NCI-H1105 (cell line): ENCODE measurements at places on chromosomes 1 and 21.
A peak's percentile ranks its signal among the peaks of the same experiment; 100 is the strongest.

GRCh38 chr1:43293896-43294760 lies 6.7 kb upstream of the TIE1 start:
- DNase-seq, result no peak

- peak; percentile 51 for DNase-seq
These were observed 33.8 kb downstream of the GDAP2 start for GRCh38 chr1:117895482-117896114.

GRCh38 chr21:31730712-31731055 lies 1.2 kb downstream of the SCAF4 start:
- DNase-seq, result no peak

DNA sequence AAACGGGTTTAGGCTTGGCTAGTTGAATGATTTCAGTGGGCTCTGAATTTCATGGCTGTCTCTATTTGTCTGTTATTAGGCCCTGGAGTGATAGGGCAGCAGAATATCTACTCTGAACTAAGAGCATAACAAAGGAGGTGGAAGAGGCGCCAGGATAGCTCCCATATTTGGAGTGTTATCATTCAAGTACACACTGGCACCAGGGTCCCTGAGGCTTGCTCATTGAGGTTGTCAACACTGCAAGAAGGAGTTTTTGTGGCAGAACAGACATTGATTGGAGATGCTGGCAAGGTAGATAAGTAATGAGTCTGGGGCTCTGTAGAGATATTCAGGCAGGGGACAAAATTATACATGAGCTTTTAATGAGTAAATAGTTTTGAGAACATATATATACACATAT lies 1748.4 kb downstream of the MRPL39 start:
- DNase-seq, result no peak

DNA sequence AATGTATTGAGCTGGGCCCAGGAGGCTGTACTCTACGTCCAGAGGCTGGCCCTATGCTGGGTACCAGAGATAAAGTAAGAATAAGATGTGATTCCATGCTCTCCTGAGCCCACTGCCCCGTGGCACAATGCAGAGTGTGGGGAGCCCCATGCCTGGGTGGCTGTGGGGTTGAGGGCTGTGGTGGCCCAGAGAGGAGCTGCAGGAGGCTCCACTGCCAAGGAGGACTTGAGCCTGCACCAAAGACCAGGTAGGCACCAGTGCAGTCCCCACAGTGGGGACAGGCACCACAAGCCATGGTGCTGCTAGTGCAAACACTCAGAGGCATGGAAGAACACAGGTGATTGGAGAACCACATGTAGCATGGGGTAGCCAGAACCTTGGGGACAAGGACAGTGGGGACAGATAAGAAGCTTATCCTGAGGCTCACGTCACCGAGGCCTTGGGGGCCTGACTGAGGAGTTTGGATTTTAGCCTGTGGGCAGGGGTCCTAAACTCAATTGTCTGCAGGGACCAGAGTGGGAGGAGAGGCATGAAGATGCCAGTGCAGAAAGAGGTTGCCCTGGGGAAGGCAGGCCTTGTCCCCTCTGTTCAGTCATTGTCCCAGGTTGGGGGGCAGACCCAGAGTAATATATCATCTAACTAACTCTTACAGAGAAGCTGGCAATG lies 21.9 kb upstream of the EPS8L3 start:
- DNase-seq, result no peak

GRCh38 chr1:34617321-34618118 lies 137.3 kb upstream of the GJB5 start:
- no peak for DNase-seq

GRCh38 chr1:84121360-84121759 lies 22.7 kb upstream of the PRKACB start:
- DNase-seq, result no peak

DNA sequence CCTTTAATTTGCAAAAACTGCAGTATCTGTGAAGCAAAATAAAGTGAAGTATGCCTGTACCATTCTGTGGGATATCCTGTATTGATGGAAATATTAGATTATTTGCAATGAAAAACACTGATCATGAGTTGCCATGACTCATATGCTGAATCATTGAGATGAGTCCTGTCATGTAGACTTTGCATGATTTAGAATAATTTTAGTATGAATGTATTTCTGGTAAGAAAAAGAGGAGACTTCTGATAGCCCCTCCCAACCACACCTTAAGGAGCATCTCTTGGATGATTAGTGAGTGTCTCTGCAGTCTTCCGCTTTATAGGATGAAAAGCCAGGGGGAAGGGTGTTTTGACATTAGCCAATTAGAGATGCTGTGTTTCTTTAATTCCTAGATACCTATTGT lies 55.2 kb upstream of the PTGS2 start:
- DNase-seq, result no peak

DNA sequence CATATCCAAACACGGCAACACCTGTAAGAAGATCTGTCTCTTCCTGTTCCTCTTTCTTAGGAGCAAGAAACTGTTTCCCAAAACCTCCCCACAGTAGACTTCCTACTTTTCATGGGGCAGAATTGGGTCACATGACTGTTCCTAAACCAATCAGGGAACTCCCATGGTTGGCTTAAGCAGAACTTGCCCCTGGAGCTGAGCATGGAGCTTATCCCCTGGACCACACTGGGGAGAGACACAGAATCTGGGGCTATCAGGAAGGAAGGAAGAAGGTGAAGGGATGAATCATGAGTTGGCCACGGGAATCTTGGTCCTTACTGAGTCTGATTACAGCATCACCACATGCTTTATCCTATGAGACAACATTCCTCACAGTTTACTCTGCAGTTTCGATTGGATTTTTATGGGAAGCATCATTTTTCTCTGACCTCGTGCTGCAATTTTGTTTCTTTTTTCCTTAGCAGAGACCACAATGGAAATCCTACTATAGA lies 81.8 kb downstream of the CDC7 start:
- DNase-seq, result no peak

- no peak for DNase-seq
These were observed 7.8 kb upstream of the B3GALT5 start for GRCh38 chr21:39604951-39605350.

DNA sequence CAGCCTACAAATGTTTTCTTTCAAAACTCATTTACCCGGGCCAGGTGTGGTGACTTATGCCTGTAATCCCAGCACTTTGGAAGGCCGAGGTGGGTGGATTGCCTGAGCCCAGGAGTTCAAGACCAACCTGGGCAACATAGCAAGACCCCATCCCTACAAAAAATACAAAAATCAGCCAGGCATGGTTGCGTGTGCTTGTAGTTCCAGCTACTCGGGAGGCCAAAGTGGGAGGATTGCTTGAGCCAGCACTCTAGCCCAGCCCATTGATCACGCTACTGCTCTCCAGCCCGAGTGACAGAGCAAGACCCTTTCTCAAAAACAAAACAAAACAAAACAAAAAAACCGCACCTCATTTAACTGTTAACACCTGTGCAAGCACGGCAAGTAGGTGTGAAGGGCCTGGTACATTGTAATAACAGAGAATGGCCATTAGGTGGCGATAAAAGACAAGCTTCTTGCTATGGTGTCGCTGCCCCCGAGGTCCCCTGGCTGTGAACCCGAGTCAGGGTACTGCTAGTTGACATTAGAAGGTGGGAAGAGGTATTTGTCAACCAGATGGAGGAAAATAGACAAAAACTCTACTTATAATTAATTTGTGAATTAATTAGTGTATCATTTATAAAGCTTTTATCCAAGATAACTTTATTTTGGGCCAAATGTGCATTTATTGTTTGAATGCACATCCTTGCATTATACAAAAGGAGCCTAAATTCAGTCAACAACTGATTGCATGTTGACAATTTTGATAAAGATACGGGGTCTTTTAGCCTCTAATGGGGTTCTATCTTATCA lies 66.5 kb downstream of the SH3BGR start:
- DNase-seq, result peak; percentile 66

DNA sequence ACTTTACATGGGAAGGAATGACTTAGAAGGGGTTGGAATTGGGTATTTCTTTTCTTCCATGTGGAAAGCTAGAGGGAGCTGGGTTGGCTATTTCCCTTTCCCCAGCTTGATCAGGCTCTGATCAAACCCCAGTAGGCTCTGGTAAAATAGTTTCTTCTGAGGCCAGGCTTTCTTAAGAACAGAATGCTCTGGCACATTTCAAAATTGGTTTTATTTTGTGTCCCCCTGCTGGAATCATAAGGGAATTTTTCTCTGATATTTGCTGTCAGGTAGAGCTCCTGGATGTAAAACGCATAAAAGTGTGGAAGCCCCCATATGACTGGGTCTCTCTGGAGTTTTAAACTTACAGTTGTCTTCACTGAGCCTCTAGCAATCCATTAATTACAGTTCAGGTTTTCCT lies 17.1 kb upstream of the APOBEC4 start:
- no peak for DNase-seq

GRCh38 chr1:225909477-225909876 lies 14.6 kb downstream of the PYCR2 start:
- DNase-seq, result no peak

DNA sequence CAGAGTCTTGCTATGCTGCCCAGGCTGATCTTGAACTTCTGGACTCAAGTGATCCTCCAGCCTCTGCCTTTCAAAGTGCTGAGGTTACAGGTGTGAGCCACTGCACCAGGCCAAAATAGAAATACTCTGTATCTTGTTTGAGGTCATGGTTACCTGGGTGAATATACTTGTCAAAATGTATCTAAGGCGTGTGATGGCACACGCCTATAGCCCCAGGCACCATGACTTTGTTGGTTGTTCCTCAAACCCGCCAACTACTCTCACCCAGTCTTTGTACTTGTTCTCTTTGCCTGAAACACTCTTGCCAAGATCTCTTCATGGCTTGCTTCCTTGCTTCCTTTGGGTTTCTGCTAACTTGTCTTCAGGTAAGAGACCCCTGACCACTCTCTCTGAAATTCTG lies 38.0 kb upstream of the RGS5 start:
- DNase-seq, result no peak

DNA sequence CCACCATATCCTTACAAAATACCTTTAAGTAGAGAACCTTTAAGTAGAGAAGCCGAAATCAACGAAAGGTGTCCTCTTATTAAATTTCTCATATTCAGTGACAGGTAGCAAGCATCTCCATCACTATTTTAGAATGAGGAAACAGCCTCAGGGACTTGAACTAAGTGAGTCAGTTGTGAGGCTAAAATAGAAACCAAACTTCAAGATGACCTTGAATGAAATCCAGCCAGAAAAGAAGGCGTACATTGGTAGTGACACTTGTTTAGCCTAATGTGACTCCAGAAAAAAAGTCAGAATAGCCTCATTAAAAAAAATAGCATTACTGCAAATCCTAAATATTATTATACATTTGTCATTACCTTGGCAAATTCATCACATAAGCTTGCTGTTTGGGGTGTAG lies 20.1 kb downstream of the RGS8 start:
- DNase-seq, result no peak

- DNase-seq, result no peak
These were observed 29.1 kb downstream of the OPRD1 start for GRCh38 chr1:28840928-28841544.

DNA sequence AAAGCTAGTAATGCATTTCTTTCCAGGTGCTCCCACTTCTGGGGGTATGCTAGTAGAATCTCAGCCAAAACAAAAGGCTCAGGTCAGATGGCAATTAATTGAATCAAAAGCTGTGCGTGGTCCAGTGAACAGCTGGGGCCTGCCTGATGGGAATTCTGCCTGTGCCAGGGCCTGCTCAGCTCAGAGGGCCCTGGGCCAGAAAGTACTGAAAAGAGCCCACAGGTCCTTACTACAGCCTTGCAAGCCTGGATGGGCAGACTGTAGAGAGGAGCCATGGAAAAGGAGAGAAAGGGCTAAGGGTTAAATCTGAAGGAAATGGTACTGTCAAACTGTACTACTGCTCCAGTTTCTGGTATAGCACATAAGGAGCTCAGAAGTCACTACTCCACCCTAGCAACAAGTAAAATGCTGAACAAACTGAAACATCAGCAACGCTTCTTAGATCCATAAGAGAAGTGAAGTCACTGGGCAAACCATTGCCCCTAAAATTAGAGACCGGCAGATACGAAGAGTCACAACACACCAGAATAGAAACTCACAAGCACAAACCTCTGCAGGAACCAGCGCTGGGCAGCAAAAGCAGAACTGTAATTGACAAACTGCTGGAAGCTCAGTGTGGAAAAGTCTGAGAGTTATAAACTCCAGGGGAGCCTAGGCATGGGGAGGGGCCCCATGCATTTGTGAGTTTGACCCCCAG lies 121.1 kb upstream of the SYT6 start:
- no peak for DNase-seq

- no peak for DNase-seq
These were observed 64.3 kb upstream of the RAB3GAP2 start for GRCh38 chr1:220336391-220337031.

- no peak for DNase-seq
These were observed 13.7 kb downstream of the ADARB1 start for GRCh38 chr21:45088116-45088515.

- DNase-seq, result no peak
These were observed 7.0 kb downstream of the KCNA3 start for GRCh38 chr1:110667776-110668175.

DNA sequence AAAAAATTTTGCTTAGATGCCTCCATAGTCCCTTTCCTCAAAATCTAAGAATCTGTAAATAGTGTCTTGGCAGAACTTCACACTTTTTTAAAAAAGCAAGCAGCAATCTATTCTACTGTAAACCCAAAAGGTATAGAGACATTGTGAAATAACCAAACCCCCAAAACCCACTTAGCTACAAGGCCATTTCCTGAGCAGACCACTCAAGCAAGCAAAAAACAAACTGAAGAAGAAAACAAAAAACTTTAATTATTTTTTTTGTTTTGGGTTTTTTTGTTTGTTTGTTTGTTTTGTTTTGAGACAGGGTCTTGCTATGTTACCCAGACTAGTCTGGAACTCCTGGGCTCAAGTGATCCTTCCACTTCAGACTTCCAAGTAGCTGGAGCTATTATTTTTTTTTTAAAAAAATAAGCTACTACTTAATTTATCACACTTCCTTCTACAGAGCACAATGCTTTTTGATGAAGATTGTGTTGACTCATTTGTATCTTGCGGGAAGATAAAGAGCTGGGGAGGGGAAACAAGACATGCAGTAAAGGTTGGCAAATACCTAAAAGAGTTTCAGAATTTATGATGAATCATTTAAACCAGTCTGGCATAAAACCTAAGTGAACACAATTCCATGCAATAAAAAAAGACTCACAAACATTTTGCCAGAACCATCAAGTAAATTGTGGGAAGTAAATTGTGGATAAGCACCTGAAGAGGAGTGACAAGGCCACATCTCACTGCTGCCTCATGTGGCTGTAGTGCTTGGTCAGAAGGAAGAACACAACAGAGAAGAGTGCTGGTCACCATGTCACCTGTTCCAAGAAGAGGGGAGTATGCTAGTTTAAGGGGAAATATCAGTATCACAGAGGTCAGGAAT lies 2.7 kb upstream of the PTPN22 start:
- DNase-seq, result no peak

DNA sequence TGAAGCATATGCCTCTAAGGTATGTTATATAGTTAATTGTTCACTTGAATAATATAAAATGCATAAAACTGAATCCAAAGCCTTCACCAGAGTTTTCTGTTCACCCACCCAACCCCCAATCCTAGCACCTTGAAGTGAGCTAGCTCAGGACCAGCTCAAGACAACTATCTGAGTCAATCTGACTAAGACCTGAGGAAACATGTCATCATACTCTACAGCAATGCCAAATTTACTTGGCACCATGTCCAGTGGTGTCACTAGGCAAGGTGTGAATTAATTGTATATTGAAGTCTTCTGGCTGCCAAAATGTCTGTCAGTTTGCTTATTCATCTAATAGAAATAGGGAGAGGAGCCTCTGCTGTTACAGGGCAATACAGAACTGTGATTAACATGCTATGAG lies 3.8 kb downstream of the DNASE2B start:
- no peak for DNase-seq
